ENCODE measurements at places on chromosomes 5 and 9.

- DNase-seq = no peak
These were observed 36.0 kb downstream of the DENND1A start for GRCh38 chr9:123893831-123894460.

- no peak for DNase-seq
These were observed 20.1 kb upstream of the ZNF622 start for GRCh38 chr5:16485656-16486055.

DNA sequence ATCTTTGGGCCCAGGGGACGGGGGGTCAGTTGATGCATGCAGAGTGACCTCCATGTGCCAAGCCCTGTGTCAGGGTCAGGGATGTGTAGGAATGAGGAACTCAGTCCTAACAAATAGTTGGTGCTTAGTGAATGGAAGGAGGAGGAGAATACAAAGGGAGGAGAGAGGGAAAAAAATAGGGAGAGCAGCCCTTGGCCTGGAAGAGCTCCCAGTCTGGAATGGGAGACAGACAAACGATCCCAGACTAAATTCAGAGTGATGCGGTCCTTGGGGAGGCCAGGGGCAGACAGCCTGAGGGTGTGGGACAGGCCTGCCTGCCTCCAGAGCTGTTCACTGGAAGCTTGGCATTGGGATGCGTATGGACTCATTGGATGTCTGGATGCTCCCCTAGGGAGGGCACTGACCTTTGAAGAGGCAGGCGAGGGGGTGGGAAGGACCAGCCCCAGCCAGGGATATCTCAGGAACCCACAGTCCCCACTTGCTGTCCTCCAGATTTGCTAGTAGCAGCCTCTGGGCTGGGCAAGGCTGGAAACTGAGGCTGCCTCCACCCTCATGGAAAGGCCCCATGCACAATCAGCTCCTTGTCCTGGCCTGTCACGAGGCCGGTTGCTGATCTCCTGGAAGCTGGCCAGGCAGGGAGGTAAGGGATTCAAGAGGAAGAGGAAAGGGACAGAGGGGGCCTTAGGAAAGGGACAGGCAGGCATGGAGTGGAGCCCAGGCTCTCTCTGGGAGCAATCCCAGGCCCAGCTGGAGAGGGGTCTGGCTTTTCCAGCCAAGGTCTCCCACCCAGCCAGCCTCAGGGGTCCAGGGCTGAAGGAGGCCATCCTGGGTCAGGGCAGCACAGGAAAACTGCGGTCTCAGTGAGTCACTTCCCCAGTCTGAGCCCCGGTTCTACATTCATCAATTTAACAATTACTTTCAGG, 69.0 kb upstream of the GGTA1 start:
- no peak for DNase-seq

- no peak for DNase-seq
These were observed 39.7 kb upstream of the GABRP start for GRCh38 chr5:170743876-170744212.

GRCh38 chr5:165086465-165086864, 1581.0 kb downstream of the MAT2B start:
- no peak for DNase-seq

GRCh38 chr9:7137040-7137439, 379.3 kb downstream of the KDM4C start:
- no peak for DNase-seq

GRCh38 chr5:37933576-37933975, 93.7 kb upstream of the GDNF start:
- no peak for DNase-seq

GRCh38 chr5:53366245-53366644, 114.2 kb upstream of the FST start:
- DNase-seq = no peak

DNA sequence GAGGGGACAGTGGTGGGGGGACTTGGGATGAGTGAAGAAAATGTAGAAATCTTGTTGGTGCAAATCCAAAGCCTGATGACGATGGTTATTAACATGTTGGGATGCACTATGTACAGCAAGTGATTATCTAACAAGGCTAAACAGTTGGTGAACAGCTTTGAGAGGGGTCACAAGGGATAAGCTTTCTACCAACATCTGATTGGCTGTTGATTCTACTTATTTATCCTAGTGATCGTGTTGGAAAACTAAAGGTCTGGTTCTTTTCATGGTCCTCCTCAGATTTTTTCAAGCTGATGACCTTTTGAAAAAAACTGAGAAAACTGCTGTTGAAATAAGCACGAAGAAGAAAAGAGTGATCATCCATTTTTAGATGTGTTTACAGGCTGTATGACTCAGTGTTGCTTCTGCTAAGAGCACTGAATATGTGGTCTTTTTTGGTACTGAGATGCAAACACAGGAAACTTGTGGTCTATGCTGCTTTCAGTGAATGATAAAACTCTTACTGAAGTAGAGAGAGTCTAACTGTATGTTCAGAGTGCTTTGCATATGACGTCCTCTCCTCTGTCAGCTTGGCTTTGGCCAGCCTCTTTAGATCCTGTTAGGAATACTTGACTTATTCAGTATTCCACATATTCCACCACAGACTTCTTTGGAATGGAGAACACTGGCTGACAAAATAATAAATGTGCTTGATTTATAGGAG, 174.8 kb downstream of the SLF1 start:
- peak; percentile 93 for DNase-seq

- DNase-seq = no peak
These were observed 48.1 kb upstream of the COL5A1 start for GRCh38 chr9:134593286-134594077.

GRCh38 chr5:173902334-173902733, 14.2 kb downstream of the CPEB4 start:
- no peak for DNase-seq

DNA sequence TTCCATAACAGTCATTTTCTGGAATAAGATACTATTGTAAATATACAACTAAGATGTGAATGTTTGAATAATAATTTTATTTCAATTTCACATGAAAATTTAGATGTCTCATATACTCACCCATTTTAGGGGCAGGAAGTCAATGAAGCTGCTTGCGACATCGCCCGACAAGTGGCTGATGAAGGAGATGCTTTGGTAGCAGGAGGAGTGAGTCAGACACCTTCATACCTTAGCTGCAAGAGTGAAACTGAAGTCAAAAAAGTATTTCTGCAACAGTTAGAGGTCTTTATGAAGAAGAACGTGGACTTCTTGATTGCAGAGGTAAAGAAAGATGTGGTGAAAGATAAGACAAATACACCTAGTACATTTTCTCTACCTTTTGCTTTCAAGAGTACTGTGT, 8.6 kb downstream of the BHMT start:
- peak; percentile 20 for DNase-seq

- DNase-seq = peak; percentile 11
These were observed 21.3 kb downstream of the WNK2 start for GRCh38 chr9:93205045-93205768.

DNA sequence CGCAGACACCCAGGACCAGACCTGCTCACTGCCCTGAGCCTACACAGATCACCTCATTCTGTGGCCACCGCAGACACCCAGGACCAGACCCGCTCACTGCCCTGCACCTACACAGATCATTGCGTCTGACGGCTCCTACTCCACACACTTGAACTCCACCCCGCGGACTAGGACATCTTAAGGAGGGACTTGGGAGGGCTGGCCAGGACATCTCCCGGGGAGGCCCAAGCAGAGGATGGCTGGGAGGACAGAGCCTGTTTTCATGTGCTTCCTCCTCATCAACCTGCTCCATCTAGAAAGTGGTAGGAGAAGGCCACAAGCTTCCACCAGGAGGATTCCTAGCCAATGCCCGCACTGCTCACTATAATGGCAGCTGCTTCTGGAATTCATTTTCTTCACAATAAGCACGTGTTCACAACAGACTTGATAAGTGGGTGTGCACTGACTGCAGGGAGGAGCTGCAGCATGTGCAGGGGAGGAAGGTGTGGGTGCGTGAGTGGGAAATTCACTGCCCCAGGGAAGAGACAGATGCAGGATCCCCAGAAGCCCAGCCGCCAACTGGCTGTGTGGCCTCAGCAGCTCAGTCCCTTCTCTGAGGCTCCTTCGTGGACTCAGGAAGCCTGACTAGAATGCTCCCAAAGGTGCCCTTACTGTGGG, 64.8 kb downstream of the AK8 start:
- no peak for DNase-seq

DNA sequence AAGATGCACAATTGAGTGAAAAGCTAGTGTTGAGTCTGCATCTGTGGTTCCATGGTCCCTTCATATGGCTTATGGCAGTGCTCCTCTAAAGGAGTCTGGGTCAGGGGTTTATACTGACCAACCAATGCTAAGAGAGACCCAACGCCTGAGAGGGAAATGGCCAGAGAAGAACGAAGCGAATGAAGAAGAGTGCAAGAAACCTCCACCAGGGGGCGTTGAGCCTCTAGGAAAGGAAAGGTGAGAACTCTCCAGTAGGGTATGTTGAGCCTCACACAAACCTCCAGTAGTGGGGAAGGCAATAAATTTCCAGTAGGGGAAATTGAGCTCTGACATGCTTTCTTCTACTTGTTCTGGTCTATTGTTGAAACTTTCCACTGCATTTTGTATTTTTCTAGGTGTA, 470.6 kb downstream of the PRDM9 start:
- peak; percentile 11 for DNase-seq

GRCh38 chr9:130896233-130897014, at the start of gene QRFP:
Gene QRFP (minus strand): TSS chr9:130896812. CDS start chr9:130893838, 2,974 bp downstream.
- no peak for DNase-seq

GRCh38 chr9:88659126-88659525, 124.1 kb downstream of the NXNL2 start:
- no peak for DNase-seq

DNA sequence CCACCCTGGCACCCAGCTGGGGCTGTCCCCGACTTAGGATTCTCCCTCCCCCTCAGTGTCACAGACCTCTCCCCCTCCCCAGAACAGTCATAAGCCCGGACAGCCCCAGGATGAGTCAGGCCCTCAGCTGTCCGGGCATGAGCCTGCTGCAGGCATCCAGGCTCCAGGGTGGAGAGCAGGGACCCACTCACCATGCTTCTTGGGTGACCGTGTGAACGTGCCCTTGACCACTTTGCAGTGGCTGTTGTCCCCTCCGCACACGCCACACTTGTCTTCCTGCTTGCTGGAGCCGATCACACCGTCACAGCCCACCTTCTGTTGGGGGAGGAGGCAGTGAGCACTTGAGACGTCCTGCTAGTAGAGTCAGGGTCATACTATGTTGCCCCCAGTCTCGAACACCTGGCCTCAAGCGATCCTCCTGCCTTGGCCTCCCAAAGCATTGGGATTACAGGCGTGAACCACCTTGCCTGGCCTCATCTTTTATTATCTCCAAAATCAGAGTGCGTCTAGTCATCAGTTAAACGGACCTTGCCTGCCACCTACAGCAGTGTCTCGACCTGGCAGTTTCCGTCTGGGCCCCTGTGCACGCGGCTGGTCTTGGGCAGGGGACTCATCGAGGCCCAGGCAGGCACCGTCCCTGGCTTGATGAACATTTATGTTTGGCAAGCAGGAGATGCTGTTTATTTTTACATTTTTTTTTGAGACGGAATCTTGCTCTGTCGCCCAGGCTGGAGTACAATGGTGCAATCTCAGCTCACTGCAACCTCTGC, 72.6 kb downstream of the ZNF354C start:
- no peak for DNase-seq

DNA sequence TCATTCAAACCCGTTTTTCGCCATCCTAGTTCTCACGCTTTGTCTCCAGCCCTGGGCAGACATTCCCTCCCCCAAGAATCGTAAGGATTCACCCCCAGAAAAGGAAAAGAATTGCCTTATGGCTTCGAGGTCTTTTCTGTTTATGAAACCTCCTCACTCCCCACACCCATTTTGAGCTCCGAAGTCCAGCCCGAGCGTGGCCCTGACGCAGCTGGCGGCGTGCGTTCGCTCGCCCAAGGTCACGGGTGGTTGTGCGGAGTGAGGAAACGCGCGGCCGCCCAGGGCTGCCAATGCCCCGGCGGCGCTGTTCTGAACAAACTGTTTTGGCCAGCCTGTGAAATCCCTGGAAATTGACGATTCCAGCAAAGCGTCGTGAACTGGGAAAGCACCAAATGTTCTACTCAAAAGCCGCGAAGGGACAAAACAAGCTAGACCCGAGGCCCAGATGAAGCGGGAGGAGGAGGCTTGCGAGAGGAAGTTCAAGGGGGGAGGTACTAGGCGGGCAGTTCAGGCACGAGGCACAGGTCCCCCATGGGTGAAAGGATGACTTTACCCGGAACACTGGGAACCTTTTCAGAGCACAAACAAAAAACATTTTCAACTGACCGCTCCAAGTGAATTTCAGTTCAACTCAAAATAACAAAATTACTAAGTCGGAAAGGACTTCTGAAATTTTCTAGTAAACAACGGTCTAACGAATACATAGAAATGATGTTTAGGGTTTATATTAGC, 683 bp upstream of the ZFAND5 start:
- DNase-seq = peak; percentile 78

DNA sequence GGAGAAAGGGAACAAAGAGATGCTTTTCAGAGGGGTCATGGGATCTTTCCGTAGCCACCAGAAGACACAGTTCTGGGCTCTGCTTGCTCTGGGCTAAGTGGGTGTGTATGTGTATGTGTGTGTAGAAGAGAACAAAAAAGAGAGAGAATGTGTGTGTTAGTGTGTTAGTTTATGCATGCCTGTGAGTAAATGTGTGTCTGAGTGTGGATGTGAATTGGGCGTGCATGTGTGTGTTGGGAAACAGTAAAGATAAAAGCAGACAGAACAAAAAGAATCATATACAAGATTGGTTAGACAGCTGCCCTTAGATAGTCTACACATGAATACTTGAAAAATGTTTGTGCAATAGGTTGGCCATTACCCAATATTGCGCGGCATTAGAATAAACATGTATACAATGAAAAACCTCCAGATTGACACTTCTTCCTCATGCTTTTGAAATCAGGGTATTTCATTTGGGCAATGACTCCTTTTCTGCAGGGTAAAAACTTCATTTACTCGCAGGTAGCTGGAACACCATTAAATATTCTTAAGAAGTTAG, 36.5 kb upstream of the HSPA9 start:
- DNase-seq = no peak

DNA sequence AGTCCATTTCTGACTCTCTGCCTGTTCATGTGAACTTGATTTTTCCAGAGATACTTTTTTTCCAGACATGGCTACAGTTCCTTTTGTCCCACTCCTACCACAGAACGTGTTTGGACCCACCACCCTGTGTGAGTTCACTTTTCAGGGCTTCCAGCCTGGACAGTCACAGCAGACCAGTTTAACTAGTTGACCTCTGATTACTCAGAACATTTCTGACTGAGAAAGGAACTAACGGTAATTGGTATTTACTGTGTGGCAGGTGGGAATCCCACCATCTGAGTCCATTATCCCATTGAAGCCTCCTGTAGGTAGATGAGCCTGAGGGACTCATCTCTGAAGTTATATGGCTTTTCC, 210.1 kb downstream of the GOLPH3 start:
- DNase-seq = no peak

- no peak for DNase-seq
These were observed 139.3 kb downstream of the PAX5 start for GRCh38 chr9:36894695-36895310.

GRCh38 chr9:134617246-134617645, 24.4 kb upstream of the COL5A1 start:
- DNase-seq = no peak

GRCh38 chr5:174589011-174589410, 135.4 kb upstream of the MSX2 start:
- no peak for DNase-seq

GRCh38 chr9:103296189-103296588, 301.1 kb downstream of the CYLC2 start:
- no peak for DNase-seq

GRCh38 chr9:94545940-94546339, 8.9 kb upstream of the PCAT7 start:
- DNase-seq = no peak

Measured in activated CD4-positive, alpha-beta T cell treated with anti-CD3 and anti-CD28 coated beads, Interleukin-10, Interleukin-2, amounts not matched to agents 100 ng/mL and 50 ng/mL, durations not matched to agents 16 hours and 8 hours (primary cell).